ENCODE measurements at places on chromosomes 4 and X.

DNA sequence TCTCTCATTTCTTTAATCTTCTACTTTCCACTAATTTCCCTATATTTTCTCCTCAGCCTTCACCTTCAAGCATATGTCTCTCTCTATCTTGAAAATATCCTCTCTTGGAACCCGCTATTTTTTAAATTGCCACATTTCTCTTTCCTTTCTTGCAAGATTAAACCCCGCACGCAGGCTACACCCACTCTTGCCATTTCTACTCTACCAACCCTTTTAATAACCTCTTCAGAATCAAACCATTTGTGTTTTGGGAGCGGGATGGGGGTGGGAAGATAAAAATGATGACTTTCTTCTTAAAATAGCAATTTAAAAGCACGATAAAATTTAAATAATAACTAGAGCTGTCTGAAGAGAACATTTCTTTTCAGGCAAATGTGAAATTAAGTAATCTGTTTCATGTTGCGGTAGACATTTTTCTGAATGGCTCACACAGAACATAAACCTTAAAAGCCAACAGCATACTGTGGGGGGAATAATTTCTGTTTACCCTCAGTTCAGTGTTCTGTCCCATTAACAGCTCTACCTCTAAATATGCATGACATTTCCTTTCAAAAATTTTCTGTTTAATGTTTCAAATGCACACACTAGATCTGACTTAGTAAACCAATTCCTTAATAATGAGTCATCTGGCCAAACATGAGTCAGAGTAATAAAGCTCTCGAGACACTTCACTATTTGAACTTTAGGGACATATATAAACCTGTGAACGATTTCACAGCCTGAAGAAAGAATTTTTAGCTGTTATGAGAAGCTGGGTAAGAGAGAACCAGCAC is 20.5 kb downstream of the ARSJ start:
- DNase-seq: peak; percentile 93

- no peak for DNase-seq
These were observed 40.9 kb upstream of the ANXA3 start for GRCh38 chr4:78510681-78511080.

GRCh38 chrX:73348977-73349376 is 97.9 kb upstream of the CDX4 start:
- no peak for DNase-seq

- DNase-seq: no peak
These were observed 23.0 kb downstream of the MAP7D3 start for GRCh38 chrX:136227948-136228838.

GRCh38 chrX:13309631-13310030 is 10.2 kb downstream of the ATXN3L start:
- no peak for DNase-seq

- no peak for DNase-seq
These were observed 111.1 kb downstream of the SLC4A4 start for GRCh38 chr4:71449878-71450277.

GRCh38 chr4:10746371-10747171 is 62.0 kb upstream of the CLNK start:
- peak; percentile 56 for DNase-seq

DNA sequence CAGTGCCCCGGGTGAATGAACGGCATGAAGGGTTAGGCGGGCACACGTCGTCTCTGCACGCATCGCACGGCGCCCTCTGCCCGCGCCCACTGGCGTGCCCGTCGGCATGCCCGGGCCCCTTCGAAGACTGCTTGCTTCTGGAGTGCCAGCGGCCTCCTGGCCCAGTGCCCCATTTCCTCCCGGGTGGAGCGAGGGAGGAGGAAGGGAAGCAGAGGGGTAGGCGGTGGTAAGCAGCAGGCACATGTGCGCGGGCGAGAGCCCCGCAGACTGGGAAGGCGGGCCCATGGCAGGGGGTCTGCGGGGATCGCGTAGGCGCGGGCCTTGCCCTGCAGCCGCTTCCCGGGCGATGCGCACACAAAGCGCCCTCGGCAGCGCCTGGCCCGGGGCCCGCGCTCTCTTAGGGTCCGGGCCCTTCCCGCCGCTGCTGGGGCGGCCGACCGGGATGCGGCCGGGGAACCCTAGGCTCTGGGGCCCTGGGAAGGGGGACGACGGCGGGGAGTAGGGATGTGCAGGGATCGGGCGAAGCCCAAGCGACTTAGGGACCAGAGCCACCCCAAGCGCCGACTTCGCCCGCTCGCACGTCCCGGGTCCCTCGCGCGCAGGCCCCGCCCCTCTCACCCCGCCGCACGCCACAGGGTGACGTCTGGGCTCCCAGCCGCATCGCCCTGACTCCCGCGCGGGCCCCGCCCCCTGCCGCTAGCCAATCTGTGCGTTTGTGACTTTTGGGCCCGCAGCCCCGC is 866 bp upstream of the EMD start:
- no peak for DNase-seq

GRCh38 chr4:7620814-7621176 is 186.1 kb upstream of the PSAPL1 start:
- no peak for DNase-seq

DNA sequence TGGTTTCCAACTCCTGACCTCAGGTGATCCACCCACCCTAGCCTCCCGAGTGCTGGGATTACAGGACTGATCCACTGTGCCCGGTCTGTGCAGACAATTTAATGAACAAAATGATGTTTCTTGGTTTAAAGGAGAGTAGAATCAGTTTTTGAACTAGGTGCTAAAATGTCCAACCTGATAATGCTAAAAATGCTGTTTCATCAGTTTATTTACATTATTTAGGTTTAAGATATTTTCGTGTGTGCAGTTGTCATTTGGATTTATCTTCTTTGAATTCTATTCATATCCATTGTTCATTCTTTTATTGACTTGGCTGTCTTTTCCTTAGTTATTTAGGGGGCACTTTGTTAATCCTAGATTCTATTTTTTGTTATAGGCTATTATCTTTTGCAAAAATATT is 18.0 kb upstream of the GABRB1 start:
- DNase-seq: no peak

DNA sequence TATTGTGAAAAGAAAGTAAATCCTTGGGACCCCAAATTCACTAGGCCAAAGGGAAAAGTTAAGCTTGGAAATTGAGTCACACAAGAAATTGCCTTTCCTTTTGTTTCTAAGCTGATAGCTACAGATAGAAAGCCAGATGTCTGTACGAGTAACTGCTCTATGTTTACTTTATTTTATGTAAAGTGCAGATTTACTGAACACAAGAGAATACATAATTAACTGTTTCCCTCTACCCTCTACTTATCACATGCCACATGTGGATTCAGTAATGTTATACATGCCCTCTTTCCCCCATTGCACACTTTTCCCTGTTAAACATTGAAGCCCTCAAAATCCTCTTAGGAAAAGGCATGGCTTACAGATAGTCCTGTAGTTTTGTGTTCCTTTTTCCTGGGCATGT is 16.5 kb upstream of the TDO2 start:
- DNase-seq: no peak

GRCh38 chr4:30600246-30601017 is 119.7 kb upstream of the PCDH7 start:
- DNase-seq: peak; percentile 63

DNA sequence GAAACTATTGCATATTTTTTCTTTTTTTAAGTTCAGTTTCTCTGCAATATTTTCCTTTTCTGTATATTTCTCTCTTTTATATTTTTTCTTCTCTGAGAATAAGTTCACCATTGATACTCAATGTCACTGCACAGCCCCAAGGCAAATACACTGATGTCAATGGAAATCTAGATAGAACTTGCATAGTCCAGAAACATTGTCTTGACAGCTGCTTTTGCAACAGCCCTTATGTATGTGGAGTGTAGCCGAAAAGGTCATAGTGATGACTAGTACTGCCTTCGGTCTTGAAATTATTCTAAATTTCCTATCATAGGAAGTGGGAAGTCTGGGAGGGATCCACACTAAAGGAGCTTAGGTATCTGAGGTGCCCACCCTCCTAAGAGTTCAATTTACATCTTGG is 150.0 kb downstream of the SPOCK3 start:
- DNase-seq: no peak

- DNase-seq: no peak
These were observed 36.9 kb downstream of the PARM1 start for GRCh38 chr4:74969507-74970474.

GRCh38 chr4:133483600-133484246 is 334.6 kb downstream of the PCDH10 start:
- DNase-seq: no peak

DNA sequence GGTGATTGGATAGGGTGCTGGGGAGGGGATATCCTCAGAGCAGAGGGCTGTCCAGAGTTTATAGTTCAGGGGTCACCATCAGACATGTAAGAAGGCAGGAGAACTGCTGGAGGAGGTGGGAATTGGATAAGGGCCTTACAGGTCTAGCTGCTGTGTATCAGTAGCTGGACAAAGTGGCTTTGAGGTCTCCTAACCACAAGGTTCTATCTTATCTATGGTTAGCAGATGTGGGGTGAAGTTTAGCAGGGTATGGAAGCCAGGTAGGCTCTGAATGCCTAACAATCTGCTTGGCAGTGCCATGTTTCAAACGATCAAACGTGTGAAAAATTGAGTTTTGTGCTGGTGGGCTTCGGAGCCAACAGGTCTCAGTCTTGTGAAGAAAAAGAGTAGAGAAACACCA is 32.1 kb upstream of the MAGEA8 start:
- no peak for DNase-seq

- DNase-seq: no peak
These were observed 131.9 kb upstream of the USP9X start for GRCh38 chrX:40953369-40953768.

All from COLO829 (cell line).